ENCODE measurements at places on chromosomes 5 and 9.
A peak's percentile ranks its signal among the peaks of the same experiment; 100 is the strongest.

DNA sequence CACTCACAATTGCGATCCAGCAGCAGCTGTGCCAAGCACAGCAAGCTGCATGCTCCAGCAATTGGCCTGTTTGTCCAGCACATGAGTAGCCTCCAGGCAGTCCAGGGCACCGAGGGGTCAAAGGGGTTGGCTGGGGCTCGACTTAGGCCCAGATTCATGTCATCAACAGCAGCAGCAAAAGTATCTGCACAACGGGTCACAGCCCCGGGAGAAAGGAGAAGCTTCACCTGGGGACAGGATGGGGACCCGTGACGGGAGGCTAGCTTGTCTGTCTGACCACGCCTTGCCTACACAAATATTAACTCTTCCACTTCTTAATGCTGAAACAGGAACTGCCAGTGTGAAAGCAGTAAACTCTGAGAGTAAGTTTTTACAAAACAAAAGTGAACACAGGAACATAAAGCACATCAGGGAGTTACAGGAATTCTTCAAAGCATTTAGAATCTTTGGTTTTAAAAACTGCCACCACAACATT, 191.2 kb downstream of the PIK3R1 start:
- DNase-seq = no peak

- DNase-seq = no peak
Measured at GRCh38 chr5:32646061-32646969, 61.0 kb downstream of the SUB1 start.

GRCh38 chr5:177410575-177410974, 1.2 kb upstream of the F12 start:
- no peak for DNase-seq

DNA sequence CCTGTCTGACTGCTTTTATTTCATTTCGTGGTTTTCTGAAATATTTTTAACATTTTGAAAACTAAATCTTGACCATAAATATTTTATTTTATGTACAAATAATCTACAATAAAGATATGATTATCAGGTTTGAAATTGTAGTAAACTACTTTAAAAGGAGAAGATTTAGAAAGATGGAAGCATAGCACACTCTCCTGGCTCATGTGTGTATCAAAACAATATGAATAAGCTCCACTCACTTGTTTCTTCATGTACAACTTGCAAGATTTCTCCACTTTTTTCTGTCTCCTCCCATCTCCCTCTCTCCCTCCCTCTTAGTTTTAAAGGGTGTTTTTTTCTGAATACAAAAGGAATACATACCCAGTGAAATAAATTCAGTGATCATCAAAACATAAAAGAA, 15.4 kb upstream of the VPS13A start:
- peak; percentile 41 for DNase-seq

GRCh38 chr5:173880306-173880985, 7.7 kb upstream of the CPEB4 start:
- peak; percentile 87 for DNase-seq

DNA sequence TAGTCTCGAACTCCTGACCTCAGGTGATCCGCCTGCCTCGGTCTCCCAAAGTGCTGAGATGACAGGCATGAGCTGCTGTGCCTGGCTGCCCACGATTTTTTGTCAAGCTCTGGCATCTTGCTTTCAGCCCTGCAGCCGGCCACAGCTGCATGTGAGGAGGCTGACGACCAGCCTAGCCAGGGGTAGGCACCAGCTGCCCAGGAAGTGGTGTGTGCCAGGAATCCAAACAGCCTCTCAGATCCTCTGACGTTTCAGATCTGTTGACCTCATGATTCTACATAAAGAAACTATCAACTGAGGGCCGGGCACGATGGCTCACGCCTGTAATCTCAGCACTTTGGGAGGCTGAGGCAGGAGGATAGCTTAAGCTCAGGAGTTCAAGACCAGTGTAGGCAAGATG, 19.0 kb downstream of the DYNC2I2 start:
- DNase-seq = no peak

GRCh38 chr9:109349421-109349846, 28.6 kb upstream of the EPB41L4B start:
- DNase-seq = peak; percentile 92

DNA sequence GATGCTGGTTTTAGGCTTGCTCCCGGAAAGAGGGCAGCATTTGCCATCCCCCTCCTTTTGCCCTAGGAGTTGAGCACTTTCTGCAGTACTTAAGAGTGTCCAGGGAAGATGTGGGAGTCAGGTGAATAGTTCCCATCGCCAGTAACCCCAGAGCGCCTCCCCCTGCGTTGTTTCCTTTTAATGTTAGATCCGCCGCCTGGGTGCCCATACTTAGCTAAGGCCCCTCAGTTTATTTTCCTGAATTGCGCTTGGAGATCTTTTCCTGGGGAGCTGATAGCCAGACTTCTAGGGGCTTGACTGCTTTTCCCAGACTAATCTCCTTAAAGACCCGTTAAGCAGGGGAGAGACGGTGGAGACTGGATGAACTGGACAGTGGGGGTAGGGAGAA, 377 bp upstream of the PCDHAC2 start:
- DNase-seq = no peak

- DNase-seq = no peak
Measured at GRCh38 chr5:4442221-4442620, 697.9 kb upstream of the ADAMTS16 start.

DNA sequence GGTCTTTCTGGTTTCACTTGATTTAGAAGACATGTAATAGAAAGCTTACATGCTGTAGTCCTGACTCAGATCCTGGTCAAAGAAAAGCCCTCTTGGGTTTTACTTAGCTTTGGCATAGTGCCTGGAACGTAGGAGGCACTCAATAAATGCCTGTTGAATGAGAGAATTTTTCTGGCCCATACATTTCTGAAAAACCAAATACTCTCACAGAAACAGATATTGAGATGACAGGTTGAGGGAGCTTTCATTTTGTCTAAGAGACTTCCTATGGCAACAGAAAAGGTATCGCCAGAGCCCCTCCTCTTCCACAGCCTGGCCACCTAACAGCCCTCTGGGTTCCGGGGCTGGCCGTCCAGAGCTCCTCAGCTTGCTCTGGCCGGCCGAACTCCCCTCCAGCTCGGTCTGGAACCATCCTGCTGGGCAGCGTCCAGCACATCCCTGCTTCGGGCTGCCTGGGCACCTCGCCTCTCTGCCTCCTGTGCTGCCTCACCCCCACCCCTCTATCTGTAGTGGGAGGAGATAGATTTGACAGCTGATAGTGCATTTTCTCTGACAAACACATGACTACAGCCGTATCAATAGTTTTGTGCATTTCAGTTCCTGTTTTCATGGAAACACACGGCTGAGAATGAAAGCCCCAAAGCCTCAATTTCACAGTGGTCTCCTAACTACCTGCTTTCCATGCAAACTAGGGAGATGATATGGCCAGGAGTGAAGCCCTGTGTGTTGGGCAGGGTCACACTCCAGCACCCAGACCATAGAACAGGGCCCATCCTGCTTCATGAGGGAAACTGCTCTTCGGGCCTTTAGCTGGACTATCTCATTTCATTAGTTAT, 1.1 kb downstream of the IL4 start:
- peak; percentile 97 for DNase-seq

GRCh38 chr5:39760385-39761198, 335.8 kb upstream of the DAB2 start:
- DNase-seq = peak; percentile 99

Data from choroid plexus epithelial cell (primary cell).